ENCODE measurements at places on chromosomes 1 and 21.

DNA sequence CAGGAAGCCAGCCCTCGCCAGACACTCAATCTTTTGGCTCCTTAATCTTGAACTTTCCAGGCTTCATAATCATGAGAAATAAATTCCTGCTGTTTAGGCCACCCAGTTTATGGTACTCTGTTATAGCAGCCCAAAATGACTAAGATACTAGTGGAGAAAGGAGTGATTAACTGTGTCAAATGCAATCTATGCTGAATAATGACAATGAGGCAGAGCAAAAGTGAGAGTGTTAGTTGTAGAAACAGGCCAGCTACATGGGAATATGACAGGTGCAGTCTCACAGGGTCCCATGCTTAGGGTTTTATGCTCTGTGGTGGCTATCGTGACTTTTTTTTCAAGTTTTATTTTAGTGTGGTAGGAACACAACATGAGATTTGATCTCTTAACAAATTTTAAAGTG lies 888.8 kb downstream of the TTLL7 start:
- DNase-seq = no peak

DNA sequence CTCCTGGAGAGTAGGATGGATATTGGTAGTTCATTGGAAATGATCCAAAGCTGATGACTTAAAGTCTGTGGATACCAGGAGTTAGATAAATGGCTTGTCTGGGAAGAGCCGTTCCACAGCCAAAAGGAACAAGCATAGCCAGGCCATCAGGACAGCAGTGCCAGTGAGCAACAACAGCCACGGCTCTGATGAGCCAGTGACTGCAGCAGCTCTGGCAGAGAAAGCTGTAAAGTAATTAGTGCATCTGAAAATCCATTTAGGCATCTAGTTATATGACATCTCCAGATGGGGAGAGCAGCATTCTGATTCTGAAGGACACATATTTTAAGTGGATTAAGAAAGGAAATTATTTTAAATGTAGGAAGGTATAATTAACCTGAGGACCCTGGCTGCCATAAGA lies 256.2 kb upstream of the PLXNA2 start:
- no peak for DNase-seq

DNA sequence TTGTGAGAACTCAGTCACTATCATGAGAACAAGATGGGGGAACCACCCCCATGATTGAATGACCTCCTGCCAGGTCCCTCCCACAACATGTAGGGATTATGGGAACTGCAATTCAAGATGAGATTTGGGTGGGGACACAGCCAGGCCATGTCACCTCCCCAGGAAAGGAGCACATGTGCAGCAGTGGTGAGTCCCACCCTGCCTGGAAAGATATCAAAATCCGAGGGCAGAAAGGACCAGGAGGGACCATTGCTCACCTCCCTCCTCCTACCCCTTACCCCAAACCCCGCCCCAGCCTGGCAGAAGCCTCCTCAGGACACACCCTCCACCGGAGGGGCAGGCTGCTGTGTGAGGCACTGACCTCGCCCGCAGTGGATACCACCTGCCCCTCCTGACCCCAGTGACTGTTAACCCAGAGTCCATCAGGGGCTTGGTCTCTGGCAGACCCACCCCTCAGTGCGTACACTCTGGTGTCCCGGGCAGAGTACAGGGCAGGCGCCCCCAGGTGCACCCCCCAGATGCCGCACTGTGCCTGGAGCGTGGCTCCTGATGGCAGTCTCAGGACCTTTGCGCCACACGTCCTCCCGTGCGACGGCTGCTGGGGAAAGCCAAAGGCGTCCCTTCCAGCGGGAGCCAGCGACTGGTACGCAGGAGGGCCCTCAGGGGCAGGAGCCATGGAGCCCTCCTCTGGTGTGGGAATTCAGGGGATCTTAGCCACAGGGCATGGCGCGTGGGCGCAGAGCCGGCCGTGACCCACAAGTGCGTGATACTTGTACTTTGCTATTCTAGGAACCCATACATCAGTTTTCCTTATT lies 20.9 kb downstream of the PDXK start:
- peak; percentile 54 for DNase-seq

GRCh38 chr1:223229756-223230155 lies 86.7 kb upstream of the TLR5 start:
- no peak for DNase-seq

DNA sequence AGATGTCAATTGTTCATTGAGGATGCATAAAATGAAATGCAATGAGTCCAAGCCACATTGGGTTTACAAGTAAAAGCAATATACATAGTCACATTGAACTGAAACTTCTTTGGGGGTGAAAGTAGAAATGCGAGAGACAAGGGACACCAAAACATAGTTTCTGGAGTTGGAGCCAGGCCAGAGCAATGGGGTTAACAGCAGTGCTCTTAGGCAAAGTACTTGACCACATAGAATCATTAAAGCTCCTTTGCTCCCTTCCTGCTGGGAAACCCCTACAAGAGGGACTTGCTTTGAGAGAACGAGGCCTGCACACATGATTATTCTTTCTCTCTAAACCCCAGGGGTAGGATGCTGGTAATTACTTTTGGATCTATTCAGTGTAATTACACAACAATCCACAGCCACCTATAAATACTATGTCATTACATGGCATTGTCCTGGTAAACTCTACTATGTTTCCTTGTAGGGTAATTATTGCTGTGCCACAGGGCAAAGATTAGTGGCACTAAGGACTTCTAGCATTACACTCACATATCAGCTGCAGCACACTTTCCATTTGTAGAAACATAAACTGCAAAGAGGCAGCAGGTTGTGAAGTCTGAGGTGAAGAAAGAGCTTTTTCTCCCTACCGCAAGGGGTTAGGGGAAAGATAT lies 421.6 kb upstream of the PBX1 start:
- DNase-seq = no peak

Data from mucosa of descending colon (tissue), 3 donors.